Diencephalon (tissue), 1 donor: ENCODE measurements at places on chromosomes 5 and 9. TPM values are rescaled to one million over a fixed set of nuclear protein-coding genes. Genes with fewer than 3 reads are reported as not detected.

PAXX gene
- 14.1 TPM for total RNA-seq

NDST1 gene
- total RNA-seq = 38.1 TPM

LCN10 gene
- not detected for total RNA-seq

OMD gene
- total RNA-seq = 1.6 TPM

PCDHA4 gene
- total RNA-seq = 15.0 TPM

SLC38A9 gene
- total RNA-seq = 64.8 TPM

WNT8A gene
- 0.23 TPM for total RNA-seq

CYLC2 gene
- not detected for total RNA-seq

ABL1 gene
- 29.5 TPM for total RNA-seq

ADAMTSL2 gene
- total RNA-seq = 6.0 TPM

TNFSF8 gene
- total RNA-seq = 0.92 TPM

GALNT12 gene
- 2.5 TPM for total RNA-seq

DAPK1 gene
- 76.8 TPM for total RNA-seq

PCDHGC5 gene
- total RNA-seq = 9.5 TPM

IL13 gene
- total RNA-seq = not detected

DIRAS2 gene
- 97.1 TPM for total RNA-seq

PCDHGA8 gene
- 6.9 TPM for total RNA-seq

PCDHGB2 gene
- total RNA-seq = 7.6 TPM

CORO2A gene
- total RNA-seq = 7.6 TPM

OR1Q1 gene
- total RNA-seq = not detected

MARCHF3 gene
- 25.1 TPM for total RNA-seq

NKD2 gene
- 5.3 TPM for total RNA-seq

MVB12B gene
- total RNA-seq = 39.0 TPM

EPB41L4B gene
- 19.8 TPM for total RNA-seq

SARDH gene
- 4.2 TPM for total RNA-seq

PCDHGA12 gene
- total RNA-seq = 7.4 TPM

DNM1 gene
- 155 TPM for total RNA-seq

ISL1 gene
- 20.3 TPM for total RNA-seq

FAM81B gene
- total RNA-seq = 14.8 TPM
